ENCODE measurements at places on chromosomes 4 and X. TPM values are rescaled to one million over a fixed set of nuclear protein-coding genes. Genes with fewer than 3 reads are reported as not detected.

Gene ATP1B4
- total RNA-seq: not detected

GRCh38 chrX:24934279-24934678, 81.5 kb downstream of the ARX start:
- no peaks in the 10 kb centered on the region for H3K4me1 ChIP-seq
- H3K36me3 ChIP-seq: no peaks in the 10 kb centered on the region
- H3K4me3 ChIP-seq: no peak overlapping the region
- ATAC-seq: no peak
- H3K27ac ChIP-seq: no peak overlapping the region

Gene EDA2R
- total RNA-seq: 2.3 TPM

Gene BMP3
- 23.7 TPM for total RNA-seq

- H3K27ac ChIP-seq: no peak overlapping the region
- H3K27me3 ChIP-seq: no peaks in the 10 kb centered on the region
- no peak overlapping the region for H3K4me3 ChIP-seq
- ATAC-seq: no peak
- peaks cover 75% of the 10 kb centered on the region for H3K36me3 ChIP-seq
- no peaks in the 10 kb centered on the region for H3K4me1 ChIP-seq
These were observed 25.2 kb downstream of the LETM1 start for GRCh38 chr4:1830642-1831228.

Gene BEX5
- total RNA-seq: 2.2 TPM

DNA sequence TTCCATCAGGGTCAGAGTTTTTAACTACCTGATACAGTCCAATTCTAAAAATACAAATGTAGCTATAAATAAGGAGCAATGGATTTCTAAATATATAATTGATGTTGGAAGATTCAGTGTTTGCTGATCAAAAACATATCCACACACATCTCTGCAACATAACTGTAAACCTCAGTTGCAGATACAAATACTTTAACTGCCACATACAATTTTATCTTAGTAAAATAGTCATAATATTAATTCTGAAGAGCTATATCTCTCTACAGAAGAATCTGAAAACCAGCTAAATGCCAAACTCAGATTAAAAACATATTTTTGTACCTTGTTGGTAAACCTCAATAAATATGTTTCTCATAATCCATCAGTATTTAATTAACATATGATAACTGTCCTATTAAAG, 674.3 kb upstream of the INTU start:
- H3K27me3 ChIP-seq: no peaks in the 10 kb centered on the region
- no peak overlapping the region for H3K4me3 ChIP-seq
- H3K36me3 ChIP-seq: no peaks in the 10 kb centered on the region
- ATAC-seq: no peak

DNA sequence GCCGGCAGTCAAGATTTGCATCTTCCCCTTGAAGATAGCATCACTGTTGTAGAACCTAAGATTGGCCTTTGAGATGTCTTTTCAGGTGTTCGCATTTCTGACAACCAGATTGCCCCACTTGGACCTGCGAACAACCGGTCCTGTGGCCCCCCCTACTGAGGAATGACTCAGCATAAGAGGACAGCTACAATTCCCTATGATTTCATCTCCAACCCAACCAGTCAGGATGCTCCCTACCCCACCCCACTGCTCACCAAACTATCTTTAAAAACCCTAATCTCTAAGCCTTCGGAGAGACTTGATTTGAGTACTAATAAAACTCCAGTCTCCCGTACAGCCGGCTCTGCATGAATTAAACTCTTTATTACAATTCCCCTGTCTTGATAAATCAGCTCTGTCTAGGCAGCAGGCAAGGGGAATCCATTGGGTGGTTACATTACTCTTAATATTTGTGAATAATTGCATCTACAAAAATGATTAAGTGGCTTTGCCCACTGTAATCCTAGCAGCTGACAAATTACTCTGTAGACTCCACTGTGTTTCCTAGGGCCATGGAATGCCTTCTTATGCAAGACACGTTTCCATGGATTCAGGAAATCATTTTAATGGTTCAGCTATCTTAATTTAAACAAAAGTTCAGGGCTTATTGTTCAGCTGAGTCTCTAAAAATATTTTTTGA, 95.4 kb downstream of the GPR143 start:
- no peak overlapping the region for H3K4me3 ChIP-seq
- H3K4me1 ChIP-seq: peaks cover 43% of the 10 kb centered on the region
- H3K27me3 ChIP-seq: no peaks in the 10 kb centered on the region
- H3K36me3 ChIP-seq: no peaks in the 10 kb centered on the region

- H3K27me3 ChIP-seq: no peaks in the 10 kb centered on the region
- no peaks in the 10 kb centered on the region for H3K36me3 ChIP-seq
- no peak overlapping the region for H3K4me3 ChIP-seq
- no peak overlapping the region for H3K27ac ChIP-seq
- no peaks in the 10 kb centered on the region for H3K4me1 ChIP-seq
These were observed 482.1 kb upstream of the CPEB2 start for GRCh38 chr4:14520171-14520570.

DNA sequence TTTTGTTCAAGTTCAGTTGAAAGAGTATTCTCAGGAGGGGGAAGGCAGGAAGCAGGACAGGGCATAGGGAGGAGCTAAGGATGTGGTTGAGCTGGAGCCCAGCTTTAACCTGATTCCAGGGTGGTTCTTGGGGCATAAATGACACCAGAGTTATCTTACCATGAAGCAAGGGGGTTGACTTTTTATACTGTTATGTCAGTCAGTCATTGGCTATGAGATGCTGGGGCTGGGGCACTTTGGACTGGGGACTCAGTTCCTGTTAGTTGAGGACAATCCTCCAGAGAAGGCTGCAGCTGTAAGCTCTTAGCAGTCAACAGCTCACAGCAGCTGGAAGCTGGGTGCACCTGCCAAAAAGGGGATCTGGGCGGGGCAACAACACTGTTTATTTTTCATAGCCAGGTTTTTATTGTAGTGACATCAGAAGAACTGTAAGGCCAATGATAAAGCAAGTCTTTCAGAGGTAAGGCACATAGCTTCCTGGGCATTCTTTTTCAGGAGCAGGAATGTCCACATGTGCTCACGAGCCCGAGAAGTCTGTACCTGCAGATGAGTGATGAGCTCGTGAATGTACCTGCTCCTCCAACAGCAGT, 78.5 kb downstream of the MID1IP1 start:
- peak; percentile 48 for ATAC-seq
- no peak overlapping the region for H3K4me3 ChIP-seq
- no peaks in the 10 kb centered on the region for H3K27me3 ChIP-seq

GRCh38 chr4:74531963-74532794, 87.2 kb downstream of the AREG start:
- no peak overlapping the region for H3K27ac ChIP-seq
- no peak for ATAC-seq
- no peak overlapping the region for H3K4me3 ChIP-seq
- H3K36me3 ChIP-seq: no peaks in the 10 kb centered on the region
- H3K4me1 ChIP-seq: no peaks in the 10 kb centered on the region

GRCh38 chrX:136203438-136203837, 47.8 kb downstream of the MAP7D3 start:
- H3K27ac ChIP-seq: peak overlapping the region; percentile 95
- peaks cover 77% of the 10 kb centered on the region for H3K4me1 ChIP-seq
- no peak for ATAC-seq
- H3K36me3 ChIP-seq: peaks cover 24% of the 10 kb centered on the region
- peak overlapping the region; percentile 58 for H3K4me3 ChIP-seq

DNA sequence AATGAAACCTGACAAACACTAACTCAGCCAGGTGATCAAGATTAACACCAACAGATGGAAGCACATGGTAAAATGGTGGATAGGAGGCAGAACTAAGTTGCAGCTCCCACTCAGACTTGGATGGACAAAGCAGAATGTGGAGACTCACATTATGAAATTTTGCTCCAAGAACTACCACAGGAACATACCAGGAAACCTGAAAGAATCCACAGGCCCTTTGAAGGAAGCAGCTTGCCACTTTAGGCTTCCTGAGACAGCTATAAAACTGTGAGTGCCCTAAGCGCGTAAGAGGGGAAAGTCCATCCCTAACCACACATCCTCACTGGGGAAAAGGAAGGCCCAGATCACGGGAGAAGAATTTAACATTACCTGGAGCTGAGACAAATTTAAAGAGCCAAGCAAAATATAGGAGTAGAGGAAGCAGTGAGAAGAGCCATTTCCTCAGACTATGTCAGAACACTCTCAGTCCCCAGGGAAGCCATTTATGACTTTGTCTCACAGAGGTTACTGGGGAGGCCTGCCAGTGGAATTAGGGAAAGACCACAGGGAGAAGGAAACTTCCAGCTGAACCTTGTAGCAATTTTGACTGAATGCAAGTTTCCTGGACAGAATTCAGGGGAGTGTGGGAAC, 224.5 kb downstream of the TEX13C start:
- H3K36me3 ChIP-seq: no peaks in the 10 kb centered on the region
- H3K27me3 ChIP-seq: no peaks in the 10 kb centered on the region
- H3K4me1 ChIP-seq: no peaks in the 10 kb centered on the region
- H3K4me3 ChIP-seq: no peak overlapping the region

DNA sequence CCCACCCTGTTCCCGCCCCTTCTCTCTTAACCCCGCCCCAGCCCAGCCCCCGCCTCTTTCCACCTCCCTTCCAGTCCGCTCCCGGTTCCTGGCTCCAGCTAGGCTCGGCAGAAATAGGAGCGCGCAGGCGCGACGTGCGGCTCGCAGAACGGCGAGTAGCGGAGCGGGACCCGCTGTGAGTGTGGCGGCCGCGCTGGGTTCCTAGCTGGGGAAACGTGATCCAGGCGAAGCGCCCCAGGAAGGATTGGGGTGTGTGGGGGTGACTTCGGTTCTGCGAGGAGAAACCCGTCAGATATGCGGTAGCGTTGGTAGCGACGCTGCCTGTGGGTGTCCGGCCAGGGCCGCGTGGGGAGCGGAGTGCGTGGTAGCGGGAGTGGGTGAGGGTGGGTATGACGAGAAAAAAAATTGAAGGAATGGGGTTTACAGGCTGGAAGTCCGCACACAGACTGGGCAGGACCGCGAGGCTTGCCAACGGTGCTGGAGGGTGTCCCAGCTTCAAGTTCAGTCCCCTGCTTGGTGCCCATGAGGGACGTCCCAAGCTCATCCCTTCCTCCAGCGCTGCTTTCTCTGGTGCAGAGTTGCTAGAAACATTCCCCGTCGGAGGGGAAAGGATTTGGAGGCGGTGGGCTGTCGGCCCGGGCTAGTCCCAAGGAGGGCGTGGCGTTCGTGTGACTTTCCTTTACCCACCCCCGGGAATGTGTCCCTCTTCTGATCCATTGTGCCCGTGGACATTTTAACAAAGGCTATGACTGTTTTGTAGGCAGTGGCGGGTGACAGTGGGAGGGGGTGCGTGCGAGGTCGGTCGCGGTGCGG, at the start of gene PRRG1:
Gene PRRG1, plus strand, starts transcription at position 144 of the 813 bp plus-strand sequence. CDS start 56,886 bp downstream, outside the sequence.
- H3K27ac ChIP-seq: peak within 1 kb of the TSS; percentile 81
- no peaks in the 10 kb centered on the region for H3K27me3 ChIP-seq
- H3K36me3 ChIP-seq: no peaks in the 10 kb centered on the region
- peak within 1 kb of the TSS; percentile 66 for H3K4me3 ChIP-seq

Gene SMIM10
- total RNA-seq: 4.7 TPM

Gene MEPE
- not detected for total RNA-seq

DNA sequence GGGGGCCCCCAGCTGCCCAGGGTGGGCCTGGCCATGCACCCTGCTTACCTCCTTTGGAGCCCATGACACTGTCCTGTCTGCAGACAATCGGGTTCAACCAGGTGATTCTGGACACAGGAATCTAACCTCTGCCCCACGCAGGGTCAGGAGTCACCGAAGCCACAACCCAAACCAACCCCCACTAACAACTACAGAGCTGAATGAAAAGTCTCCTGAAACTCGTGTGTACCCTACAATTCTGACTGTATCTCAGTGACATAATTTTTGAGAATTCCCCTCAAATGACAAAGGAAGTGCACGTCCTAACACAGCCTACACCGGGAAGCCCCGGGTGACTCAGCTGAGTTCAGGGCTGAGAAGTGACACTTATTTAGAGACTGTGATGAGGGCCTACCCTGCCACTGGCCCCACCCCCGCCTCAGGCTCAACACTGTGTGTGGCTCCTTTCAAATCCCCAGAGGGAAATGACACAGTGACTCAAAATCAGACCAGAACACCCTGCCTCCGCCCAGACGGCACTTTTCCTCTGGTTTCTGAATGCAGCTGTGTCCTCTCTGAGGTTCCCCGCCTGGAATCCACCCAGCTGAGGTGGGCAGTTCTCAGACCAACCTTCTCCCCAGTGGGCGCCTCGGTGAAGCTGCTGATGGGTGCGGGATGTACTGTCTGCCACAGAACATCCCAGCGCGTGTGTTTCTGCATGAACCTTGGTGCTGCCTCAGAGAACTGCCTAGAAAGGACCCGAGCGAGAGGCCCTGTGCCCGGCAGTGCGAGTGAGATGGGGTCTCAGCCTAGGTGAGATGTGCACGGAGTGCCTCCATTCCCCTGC, 9.9 kb downstream of the TNIP2 start:
- no peaks in the 10 kb centered on the region for H3K27me3 ChIP-seq
- peak overlapping the region; percentile 11 for H3K27ac ChIP-seq
- no peak overlapping the region for H3K4me3 ChIP-seq
- H3K4me1 ChIP-seq: no peaks in the 10 kb centered on the region
- peaks cover 66% of the 10 kb centered on the region for H3K36me3 ChIP-seq

Gene AKAP17A
- 40.8 TPM for total RNA-seq

Gene ALB
- not detected for total RNA-seq

DNA sequence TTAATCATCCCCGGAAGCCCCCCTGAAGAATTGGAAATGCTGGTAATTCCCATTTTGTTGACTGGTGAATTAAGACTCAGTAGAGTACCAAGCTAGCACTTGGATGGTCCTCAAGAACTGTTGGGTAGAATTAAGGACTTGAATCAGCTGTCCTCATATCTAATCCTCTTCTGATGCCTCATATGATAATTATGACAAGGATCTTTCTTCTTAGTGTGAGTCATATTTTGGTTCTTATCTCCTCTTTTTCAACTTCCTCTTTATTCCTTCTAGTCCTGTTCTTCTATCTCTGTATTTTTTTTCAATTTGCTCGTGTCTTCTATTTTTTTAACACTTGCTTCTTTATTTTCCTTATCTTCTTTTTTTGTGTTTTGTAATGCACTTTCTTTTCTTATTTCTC, 206.3 kb upstream of the ANXA3 start:
- no peak for ATAC-seq
- H3K4me3 ChIP-seq: no peak overlapping the region
- no peaks in the 10 kb centered on the region for H3K4me1 ChIP-seq

DNA sequence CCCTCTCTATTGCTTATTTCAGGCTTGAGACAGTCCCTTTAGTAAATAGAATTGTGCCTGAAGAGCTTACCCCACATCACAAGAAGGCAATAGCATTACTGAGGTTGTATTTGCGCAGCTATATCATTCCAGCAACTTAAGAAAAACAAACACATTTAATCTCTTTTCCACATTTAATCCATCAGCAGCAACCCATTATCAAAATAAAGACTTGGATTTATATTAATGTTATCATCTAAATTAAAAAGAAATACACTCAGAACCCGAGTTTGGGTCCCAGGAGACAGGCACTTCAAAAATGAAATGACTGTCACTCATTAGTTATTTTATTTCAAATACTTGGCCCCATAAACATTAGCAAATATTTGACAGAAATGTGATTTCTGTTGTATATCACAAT, 10.4 kb downstream of the TFDP3 start:
- H3K4me3 ChIP-seq: no peak overlapping the region
- ATAC-seq: no peak
- no peaks in the 10 kb centered on the region for H3K4me1 ChIP-seq
- no peaks in the 10 kb centered on the region for H3K27me3 ChIP-seq
- H3K27ac ChIP-seq: no peak overlapping the region

Data from gastroesophageal sphincter (tissue), 4 donors.